AG04450 (cell line): ENCODE measurements at places on chromosomes 4 and X.

GRCh38 chr4:151798678-151799416 is 38.0 kb upstream of the GATB start:
- DNase-seq: no peak

- no peak for DNase-seq
Observed at GRCh38 chr4:121597346-121597934, 99.3 kb downstream of the ANXA5 start.

- peak; percentile 11 for DNase-seq
Observed at GRCh38 chr4:109998867-109999584, 86.3 kb downstream of the EGF start.

GRCh38 chrX:12770440-12770839 is 20.8 kb upstream of the PRPS2 start:
- DNase-seq: no peak

- DNase-seq: no peak
Observed at GRCh38 chr4:63663870-63664269, 745.4 kb downstream of the TECRL start.

- DNase-seq: no peak
Observed at GRCh38 chr4:87749883-87750282, 49.5 kb upstream of the IBSP start.

- DNase-seq: no peak
Observed at GRCh38 chr4:112514647-112515197, 1.3 kb downstream of the NEUROG2 start.

DNA sequence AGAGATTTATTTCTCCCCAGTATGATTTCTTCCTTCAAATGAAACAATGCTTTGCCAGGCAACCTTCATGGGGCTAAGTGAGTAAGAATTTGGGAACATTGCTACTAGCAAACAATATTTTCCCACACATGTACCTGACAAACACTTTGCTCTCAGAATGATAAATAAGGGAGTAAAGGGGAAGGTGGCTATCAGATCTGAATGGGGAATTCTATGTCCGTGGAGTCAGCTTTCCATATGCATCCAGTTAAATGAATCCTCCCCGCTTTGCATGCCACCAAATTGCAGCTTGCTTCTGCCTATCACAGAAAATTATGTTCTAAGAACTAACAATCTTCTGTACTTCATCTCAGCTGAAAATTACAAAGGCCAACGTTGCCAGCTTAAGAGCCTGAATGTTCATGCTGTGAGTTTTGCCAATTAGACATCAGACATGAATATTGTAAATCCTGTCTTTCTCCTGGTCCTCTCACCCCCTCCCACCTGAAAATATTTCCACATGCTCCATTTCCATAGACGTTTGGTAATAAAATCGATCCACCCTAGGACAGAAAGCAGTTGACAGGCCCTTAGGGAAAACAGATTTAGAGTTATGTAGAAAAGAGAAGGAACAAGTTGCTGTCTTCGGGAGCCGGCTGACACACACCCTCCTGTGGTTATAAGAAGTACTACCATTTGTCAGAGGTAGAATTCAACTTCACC is 6.3 kb downstream of the MEPE start:
- peak; percentile 11 for DNase-seq

DNA sequence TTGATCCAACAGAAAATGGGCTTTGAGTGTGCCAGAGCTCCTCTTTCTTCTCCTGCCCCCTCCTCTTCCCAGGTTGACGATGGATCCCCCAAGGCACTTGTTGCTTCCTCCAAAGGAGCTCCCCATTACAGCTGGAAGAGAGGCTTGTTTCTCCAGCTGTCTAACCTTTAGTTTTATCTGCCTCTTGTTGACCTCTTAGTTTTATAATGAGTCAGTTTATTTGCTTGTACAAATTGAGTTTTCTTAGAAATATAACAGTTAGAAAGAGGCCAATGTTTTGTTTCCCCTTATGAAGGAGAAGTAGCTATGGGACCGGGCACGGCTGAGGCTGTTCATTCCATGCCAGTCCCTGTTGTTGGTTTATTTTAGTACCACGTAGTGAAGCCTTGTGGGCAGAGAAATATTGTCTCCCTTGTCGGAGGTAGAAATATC is 158.2 kb downstream of the SPRY1 start:
- no peak for DNase-seq

GRCh38 chr4:148238086-148238485 is 204.1 kb downstream of the NR3C2 start:
- no peak for DNase-seq

DNA sequence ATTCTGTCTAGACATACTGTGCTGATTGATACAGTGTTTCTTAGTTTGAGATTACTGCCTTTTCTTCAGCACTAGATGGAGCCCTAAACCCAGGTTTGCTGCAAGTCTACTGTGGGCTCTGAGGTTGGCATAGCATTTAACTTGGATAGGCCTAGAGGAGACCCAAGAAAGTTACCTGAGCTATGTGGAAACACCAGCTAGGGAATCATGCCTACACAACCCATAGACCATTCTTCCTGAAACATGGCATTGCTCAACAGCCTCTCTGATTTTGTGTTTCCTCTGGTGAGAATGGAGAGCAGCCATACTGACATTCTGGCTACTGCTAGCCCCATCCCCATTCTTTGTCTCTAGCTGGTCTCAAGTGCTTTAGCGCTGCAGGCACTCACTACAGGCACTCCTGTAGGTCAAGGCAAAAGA is 287.7 kb upstream of the PCDH18 start:
- DNase-seq: peak; percentile 18

GRCh38 chrX:23515028-23515427 is 152.3 kb upstream of the PRDX4 start:
- no peak for DNase-seq

DNA sequence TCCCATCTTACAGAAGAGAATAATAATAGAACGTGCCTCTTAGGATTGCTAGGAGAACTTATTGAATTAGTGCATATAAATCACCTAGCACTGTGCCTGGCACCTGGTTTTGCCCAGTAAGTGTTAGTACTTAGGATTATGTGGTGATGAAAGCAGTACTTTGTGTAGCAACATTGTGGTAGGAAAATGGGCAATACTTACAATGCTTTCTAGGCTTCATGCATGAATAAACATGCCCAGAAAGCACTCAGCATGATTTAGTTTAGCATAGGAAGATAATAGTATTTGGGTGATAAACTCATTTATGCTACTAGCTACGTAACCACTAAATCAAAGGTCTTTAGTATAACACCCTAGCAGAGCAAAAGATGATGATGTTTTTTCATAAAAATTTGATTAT is 105.6 kb downstream of the NEUROG2 start:
- no peak for DNase-seq
